ENCODE measurements at places on chromosomes 7 and 10.

- DNase-seq: no peak
These were observed 2.6 kb downstream of the NKX6-2 start for GRCh38 chr10:132783165-132783939.

GRCh38 chr10:129685271-129685670, 218.2 kb downstream of the MGMT start:
- no peak for DNase-seq

DNA sequence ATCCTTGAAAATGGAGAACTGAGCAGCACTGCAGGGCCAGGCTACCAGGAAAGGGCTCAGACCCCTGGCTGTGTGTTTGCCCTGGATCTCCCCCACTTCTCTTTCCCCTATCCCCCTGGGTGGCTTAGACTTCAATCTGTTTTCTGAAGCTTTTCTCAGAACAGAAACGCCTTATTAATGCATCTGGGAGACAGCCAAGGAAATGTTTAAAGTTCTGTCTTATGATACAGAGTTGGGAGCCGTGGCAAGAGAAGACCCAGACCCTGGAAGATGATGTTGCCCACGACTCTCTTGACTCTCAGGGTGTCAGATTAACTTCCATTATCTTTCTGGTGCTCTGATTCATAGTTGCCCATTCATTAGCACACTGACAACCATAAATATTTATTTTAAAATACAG, 107.1 kb downstream of the EBLN1 start:
- no peak for DNase-seq

DNA sequence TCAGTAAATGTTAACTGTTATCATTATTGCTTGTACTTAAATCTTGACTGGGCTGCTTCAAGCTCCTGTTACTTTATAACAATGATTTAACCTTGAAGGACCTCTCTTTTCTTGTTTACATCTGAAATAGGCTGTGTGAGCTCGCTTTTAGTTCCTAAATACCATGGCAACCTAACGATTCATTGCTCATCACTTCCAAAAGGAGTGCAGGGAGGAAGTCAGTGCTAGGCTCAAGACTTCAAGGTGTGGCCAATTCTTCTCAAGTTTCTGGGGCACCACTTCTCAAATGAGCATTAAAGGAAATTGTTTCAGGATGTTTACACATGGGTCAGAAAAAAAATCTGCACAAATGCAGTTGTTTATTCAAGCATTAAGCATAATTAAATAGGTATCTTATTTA, 284.2 kb downstream of the MTERF1 start:
- DNase-seq: peak; percentile 22

- no peak for DNase-seq
These were observed 93.5 kb downstream of the CREM start for GRCh38 chr10:35219891-35220890.

- DNase-seq: no peak
These were observed 67.3 kb upstream of the PALS2 start for GRCh38 chr7:24505968-24506367.

DNA sequence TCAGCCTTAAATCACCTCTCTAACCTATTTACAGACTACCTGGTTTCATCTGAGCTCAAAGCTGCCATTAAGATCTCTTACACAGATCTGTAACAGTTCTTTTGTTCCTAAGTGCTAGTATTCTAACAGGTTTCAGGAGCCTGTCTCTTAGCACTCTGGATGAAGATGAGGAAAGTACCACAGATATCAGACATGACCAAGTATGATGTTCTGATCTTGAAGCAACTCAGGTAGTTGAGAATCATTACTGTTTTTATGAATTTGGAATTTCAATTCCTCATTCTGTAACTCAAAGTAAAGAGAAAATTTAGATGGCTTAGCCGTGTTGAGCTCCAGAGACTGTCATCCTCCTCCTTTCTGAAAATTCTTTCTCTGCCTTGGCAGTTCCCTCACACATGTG, 30.8 kb downstream of the CCDC186 start:
- no peak for DNase-seq

DNA sequence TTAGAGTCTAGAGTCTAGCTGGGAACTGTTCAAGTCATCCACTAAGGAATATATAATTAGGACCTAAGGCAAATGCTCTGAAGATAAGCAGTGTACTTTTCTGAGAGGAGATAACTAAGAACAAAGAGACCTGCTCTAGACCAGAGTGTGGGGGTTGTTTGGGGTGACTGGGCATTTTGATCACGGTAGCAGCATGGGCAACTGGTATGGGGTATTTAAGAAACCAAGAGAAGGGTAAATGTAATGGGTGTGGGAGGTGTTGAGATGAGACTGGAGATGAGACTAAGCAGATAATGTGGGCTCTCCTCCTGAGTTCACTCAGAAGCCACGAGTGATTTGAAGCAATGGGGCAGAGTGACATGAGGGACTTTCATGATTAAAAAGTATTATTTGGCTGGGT, 1082.9 kb downstream of the GATA3 start:
- DNase-seq: no peak

DNA sequence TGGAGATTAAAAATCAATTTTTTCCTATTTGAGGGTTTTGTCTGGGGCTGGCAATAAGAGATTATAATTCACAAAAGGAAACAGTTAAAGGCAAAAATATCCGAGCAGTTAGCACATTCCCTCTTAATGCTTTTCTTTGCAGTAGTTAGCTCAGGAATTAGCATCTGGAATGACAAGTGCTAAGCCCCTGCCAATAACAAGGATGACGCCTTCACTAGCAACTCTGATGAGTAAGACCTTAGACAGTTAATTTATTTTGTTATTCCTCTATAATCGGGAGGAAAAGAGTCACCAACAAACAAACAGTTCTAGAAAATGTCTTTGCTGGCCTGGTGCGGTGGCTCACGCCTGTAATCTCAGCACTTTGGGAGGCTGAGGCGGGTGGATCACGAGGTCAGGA, 151.3 kb downstream of the TRIL start:
- no peak for DNase-seq

DNA sequence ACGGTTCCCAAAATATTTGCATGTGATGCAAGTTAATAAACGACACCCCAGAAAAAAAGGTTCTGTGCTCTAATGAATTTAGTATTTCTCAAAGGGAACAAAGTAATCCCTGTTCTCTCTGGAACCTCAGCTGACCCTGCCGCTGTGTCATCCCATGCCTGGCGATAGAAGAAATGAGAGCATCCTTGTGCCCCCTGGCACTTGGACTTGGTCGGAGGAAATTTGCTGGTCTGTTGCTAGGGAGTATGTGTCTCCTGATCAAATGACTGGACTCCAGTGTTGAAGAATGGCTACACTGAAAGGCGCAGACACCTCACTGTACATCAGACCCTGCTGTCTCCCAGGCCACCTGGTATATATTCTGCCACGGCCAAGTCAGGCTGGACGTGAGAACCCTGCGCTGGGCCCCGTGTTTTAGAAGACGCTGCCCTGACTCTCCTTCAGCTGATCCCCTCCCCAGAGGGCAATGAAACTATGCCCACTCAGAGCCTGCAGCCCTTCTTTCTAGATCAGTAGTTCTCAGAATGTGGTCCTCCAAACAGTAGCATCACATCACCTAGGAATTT, 67.2 kb downstream of the THNSL1 start:
- DNase-seq: no peak

DNA sequence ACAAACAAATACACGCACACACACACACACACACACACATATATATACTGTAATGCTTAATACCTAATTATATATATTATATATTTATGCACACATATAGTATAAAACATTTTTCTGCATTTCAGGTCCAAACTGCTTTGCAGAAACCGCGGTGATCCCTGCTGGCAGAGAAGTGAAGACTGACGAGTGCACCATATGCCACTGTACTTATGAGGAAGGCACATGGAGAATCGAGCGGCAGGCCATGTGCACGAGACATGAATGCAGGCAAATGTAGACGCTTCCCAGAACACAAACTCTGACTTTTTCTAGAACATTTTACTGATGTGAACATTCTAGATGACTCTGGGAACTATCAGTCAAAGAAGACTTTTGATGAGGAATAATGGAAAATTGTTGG, 138.5 kb downstream of the VWC2 start:
- peak; percentile 41 for DNase-seq

GRCh38 chr7:18425227-18425626, 70.3 kb upstream of the HDAC9 start:
- peak; percentile 39 for DNase-seq

DNA sequence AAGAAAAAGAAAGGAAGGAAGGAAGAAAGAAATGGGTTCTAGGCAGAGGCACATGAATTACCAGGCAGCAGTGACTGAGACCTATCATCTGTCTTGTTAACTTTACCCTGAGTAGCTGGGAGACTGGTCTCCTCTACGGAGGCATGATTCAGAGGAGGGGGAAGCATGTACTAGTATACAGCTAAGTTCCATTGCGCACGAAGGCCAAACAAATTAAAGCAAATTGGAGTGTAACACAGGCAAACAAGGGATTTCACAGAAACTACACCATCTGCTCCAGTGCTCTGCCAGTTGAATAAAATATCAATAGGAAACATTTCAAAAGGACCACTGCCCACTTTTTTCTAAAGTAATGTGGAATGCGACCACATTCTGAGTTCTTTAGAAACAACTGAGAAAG, 65.9 kb upstream of the RSU1 start:
- DNase-seq: no peak

DNA sequence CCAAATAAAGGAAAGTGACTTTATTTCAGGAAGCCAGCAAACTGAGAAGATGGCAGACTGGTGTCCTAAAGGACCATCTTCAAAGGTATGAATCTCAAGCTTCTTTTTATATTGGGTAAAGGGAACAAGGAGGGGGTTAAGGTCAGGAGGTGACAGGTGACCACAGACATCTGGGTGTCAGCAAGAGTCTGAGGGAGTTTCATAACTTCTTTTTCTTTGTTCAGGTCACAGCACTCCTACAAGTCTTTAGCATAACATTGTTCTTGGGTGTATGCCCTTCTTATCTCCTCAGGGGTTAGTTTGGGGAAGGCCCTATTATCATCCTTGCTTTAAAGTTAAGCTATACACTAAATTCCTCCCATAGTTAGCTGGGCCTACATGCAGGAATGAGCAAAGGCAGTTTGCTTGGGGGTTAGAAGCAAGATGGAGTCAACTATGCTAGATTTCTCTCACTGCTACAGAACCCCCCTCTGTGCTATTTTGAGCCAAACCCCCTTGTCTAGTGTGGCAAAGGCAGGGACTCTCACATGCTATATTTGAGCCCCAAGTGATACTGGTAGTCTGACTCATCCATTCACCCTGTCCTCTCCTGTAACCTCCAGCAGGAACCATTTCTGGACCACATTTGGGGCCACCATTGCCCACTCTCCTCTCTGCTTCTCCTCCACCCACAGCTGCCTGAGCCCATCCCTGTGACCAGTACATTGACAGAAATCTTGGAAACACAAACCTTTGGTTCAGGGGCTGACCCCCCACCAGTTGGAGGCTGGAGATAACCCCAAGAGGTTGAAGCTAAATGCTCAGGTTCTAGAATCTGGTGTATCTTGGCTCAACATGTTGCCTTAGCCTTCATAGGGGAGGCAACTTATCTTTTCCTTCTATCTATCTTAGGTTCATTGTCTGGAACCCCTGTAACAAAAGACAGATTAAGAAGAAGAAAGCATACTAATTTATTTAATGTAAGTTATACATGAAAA, 55.5 kb upstream of the LRGUK start:
- no peak for DNase-seq

GRCh38 chr7:10662491-10662890, 311.2 kb upstream of the PHF14 start:
- no peak for DNase-seq

Measured in NCI-H2171 treated with DMSO at 0.1 percent for 48 hours (cell line).